NCI-H774 (cell line): ENCODE measurements at places on chromosomes 1 and 21.
A peak's percentile ranks its signal among the peaks of the same experiment; 100 is the strongest.

- no peak for DNase-seq
Measured at GRCh38 chr1:109763646-109764415, at the start of gene EPS8L3. TSS of gene EPS8L3 (minus strand) at chr1:109763923. CDS start at chr1:109761749, 2,174 bp downstream.

DNA sequence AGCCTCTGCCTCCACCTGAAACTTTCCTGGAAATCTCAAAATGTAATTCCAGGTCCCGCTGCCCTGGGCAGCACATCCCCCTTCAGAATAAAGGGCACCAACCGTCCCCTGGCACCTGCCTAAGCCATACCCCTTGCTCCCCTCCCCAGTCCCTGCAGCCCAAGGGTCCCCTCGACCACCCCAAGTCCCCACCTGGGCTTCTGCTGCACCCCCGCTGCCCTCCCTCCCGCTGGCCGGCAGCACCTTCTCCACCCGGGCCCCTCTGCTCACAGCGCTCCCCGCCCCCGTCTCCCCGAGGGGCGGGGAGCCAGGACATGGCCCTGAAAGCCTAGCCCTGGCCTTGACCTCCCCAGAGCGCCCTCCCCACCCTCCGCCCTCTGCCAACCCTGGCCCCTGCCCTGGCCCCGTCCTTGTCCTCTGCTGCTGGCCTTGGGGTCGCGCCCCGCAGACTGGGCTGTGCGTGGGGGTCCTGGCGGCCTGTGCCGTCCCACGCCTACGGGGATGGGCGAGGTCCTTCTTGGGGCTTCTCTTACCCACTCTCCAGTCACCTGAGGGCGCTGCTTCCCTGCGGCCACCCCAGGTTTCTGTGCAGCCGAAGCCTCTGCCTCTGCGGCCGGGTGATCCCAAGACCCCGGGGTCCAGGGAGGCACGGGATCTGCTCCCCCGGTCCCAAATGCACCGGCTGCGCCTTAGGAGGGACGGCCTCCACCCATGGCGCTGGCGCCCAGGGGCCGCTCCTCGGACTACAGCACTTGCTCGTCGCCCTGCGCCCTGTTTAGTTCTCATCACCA is 41.7 kb downstream of the WDR4 start:
- no peak for DNase-seq

DNA sequence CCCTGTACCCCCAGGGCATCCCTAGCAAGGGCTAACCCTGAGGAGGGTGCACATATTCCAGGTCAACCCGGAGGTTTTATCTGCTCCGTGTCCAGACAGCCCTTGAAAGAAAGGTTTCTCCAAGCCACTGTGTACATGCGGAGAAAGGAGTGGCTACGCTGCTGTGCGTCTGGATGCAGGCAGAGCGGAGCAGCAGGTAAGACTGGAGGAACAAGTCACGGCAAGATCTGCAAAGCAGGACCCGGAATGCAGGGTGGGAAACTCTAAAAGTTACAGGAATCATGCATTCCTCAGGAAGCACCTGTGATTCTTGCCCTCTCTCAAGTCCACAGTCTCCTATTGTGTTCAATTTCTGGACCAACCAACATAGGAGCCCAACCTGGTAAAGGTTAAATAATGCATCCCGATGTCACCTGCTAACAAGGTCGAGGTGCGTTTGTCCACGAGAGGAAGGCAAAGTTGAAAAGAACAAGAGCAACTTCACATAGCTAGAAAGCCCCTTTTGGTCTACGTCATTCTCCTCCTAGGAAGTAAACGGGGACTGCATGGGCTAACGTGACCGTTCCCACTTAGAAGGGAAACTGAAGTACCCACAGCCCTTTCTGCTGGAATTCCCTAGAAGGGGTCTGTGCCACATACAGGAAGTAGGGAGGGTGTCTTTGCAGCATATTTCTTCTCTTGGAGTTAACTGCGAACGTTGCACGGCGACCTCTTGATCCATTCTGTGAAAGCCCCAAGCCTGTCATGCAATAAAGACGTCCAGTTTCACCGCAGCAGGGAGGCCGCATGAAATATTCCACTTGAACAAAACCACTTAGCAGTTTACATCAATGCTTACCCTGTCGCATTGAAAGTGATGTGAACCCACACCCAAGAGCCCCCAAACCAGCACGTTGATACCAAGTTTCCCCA is 5.8 kb downstream of the TIAM1 start:
- DNase-seq: no peak

DNA sequence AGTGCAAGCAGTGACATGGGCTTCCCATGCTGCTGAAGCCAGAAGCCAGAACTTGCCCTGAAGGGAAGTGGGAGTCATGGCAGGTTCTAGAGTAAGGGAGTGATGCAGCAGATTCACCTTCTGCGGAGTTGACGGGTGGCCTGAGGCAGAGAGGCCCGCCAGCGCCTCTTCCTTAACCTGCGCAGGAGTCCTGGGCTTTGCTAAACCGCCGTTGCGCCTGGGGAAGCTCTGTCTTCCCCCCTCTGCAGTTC is 67.3 kb downstream of the OBSCN start:
- no peak for DNase-seq

DNA sequence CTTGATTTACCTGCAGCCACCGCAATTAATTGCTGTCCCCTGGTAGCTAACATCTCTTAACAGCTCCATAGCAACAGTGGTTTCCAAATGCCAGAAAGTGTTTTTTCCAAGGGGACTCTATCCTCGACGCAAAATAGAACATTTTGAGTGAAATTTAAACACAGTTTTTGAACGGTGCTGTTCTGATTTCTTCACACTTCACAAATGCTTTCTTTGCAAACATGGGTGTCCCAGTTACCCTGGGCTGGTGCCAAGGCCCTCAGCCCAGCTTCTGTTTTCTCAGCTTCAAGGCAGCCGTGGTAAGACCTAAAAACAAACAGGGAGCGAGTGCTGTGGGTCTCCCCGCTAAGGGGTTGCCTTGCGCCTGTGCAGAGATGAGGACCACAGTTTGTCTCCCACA is 147.3 kb upstream of the VAMP3 start:
- DNase-seq: no peak

- no peak for DNase-seq
Measured at GRCh38 chr1:3504822-3505153, 50.3 kb downstream of the ARHGEF16 start.

DNA sequence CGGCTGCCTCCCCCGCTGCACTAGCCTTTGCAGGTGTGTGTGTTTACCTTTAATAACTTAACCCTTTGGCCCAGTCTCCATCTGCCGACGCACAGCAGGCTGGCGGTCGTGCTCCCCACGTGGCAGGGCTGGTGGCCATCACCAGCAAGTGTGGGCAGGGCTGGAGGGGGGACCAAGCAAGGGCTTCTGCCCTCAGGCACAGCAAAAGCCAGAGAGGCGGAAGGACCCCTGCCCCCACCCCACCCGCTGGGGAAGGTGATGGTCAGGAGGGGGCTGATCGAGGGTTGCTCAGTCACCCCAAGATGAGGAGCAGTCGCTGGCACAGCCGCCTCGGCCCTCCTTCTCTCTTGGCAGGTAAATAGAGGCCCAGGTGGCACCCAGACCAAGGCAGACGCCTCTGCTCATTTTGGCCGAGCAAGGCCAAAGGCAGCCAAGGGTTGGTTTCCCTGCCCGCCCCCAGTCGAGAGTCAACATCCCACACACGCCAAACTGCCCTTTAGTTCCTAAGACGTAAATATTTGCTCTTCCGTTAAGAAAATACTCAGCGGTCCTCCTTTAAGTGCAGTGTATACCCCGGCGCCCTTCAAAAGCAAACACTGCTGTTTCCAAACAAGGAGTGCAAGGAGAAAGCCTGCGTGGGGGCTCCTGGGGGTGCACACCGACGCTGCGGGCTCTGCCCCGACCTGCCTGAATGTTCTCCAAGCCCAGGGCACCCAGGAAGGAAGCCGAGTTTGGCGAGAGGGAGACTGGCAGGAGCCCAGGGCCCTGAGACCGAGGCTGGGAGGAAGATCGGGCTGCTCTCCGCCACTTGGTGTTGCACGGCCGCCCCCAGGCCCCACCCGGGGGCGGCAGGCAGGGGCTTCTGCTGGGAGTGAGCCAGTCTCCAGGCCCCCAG is 82.7 kb downstream of the SIK1 start:
- DNase-seq: no peak

- DNase-seq: no peak
Measured at GRCh38 chr1:38266197-38266520, 219.6 kb upstream of the POU3F1 start.

DNA sequence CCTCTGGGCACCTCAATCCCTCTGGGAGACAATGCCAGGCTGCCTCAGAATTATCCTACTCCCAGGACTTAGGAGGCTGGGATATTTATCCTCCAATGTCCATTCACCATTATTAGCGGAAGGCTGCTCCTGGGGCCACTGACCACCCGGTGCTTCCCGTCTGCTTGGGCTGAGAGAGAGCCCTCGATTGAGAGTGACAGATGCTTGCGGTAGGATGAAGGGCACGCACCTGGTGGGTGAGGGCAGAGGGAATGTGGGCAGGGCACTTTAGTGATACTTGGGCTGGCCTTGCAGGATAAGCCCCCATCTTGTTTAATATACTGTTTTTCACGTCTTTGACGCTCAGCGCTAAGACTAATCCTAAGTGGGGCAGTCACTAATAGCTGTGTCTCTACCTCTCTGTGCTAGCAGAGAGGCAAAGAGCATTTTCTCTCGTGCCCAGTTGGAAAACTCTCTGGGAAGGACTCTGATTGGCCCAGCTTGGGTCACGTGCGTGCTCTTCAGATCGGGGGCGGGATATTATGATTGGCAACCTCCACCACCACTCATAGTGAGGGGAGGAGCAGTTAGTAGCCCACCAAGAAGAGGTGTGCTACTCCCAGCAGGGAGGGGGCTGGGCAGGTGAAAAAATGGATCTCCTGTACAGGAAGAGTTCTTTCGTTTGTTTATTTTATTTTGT is 10.6 kb upstream of the PARS2 start:
- DNase-seq: peak; percentile 25

DNA sequence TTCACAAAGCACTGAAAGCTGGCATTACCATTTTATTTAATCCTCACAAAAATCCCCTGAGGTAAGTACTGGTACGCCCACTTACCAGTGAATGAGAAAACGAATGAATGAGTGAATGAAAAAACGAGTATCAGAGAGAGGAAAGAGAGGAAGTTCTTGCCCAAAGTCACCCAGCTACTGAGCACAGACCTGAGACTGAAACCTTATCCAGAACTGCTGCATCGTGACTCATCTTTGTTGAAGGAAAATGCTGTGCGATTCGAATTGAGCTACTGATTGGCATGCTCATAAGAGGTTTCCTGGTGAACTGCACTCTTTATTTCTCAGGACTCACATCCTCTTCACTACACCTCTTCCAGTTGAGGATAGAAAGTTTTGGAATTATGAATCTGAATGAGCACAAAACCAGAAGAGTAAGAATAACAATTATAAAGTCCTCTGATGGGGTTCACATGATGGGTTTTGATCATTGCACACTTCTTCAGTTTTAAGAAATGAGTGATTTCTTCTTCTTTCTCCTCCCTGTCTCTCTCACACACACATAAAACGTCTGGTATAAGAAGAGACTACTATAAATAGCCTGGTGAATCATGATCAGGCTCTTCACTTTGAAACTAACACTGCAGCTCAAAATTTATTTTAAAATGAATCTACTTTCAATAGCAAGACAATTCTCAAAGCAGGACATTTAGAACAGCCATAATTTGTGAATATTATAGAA is 32.1 kb downstream of the IL12RB2 start:
- no peak for DNase-seq

DNA sequence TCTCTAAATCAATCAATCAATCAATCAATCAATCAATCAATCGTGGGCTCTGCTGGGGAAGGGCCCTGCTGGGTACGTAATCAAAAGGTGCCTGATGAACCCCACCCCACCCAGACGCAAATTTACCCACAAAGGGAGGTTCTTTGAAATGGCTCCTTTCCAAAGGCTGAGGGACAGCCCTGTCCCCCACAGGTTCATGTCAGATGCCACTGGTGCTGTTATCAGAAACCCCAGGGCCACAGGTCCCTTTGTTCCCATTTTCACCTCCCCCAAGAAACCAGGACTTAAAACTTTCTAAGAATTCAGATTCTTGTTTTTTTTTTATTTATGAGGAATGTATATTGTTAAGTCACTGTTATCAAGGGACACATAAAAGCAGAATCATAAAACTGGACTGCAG is 14.2 kb downstream of the CHRNB2 start:
- DNase-seq: no peak

GRCh38 chr1:86504137-86504479 is 35.4 kb downstream of the CLCA1 start:
- no peak for DNase-seq

- no peak for DNase-seq
Measured at GRCh38 chr1:207845109-207845508, 65.8 kb downstream of the CD34 start.

DNA sequence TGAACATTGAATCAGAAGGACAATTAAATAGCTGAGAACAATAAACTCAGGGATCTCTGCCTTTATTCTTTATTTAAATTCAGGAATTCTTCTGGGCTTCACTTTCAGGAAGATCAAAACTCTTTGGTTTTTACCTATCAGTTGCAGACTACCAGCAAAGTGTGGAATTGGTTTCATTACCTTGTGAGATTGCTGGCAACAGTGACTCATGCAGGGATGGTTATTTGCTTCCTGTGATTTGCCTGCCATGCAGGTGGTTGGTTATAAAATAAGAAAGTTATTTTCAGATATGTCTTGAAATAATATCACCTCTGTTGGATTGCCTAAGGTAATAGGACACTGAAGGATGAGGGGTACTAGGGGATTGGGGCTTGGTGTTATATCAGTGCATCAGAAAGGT is 204.6 kb downstream of the PTBP2 start:
- DNase-seq: no peak

GRCh38 chr1:104028416-104029035 is 278.8 kb downstream of the AMY1C start:
- DNase-seq: no peak

GRCh38 chr1:225437710-225438437 is 10.0 kb upstream of the LBR start:
- no peak for DNase-seq

GRCh38 chr1:182702826-182703524 is 18.6 kb upstream of the RGS8 start:
- DNase-seq: no peak

DNA sequence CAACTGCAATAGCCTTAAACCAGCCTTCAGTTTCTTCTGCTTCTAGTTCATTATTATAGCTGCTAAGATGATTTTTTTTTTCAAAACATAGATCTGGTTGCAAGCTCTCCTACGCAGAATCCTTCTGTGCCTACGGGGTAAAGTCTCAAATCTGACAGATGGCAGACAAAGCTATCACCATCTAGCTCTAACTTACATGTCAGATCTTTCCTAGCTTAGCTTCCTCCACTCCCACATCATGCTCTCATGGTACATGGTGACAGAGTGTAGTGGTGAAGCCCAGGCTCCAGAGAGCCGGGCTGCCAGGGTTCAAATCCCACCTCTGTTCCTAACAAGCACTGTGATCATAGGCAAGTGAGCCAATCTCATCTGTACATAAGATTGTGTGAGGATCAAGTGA is 24.2 kb upstream of the GUCA2B start:
- DNase-seq: no peak

DNA sequence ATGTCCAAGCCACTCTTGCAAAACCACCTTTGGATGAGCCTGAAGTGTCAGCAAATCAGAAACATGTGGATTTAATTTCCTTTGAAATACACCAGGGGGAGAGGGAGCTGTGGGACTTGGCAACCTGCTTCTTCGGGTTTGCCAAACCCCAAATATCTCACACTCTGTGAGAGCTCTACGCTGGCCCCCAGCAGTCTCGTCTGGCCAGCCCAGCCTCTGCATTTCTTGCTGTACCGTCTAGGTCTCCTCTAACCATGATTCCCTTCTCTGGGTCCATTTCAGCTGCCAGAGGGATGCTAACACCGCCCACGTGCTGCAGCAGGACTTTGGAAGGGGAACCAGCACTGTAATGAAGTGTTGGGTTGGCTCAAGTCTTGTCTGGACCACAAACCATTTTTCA is 114.6 kb downstream of the MRPS6 start:
- DNase-seq: no peak

GRCh38 chr1:41807390-41807789 is 111.3 kb downstream of the HIVEP3 start:
- DNase-seq: no peak

- DNase-seq: peak; percentile 52
Measured at GRCh38 chr1:223628233-223629125, 37.0 kb downstream of the CAPN8 start.
